Activated naive CD8-positive, alpha-beta T cell treated with anti-CD3 and anti-CD28 coated beads, Interleukin-2, amount 10 ng/mL, durations not matched to agents 7 days and 5 days (primary cell): ENCODE measurements at places on chromosomes 12 and 14. TPM values are rescaled to one million over a fixed set of nuclear protein-coding genes. Genes with fewer than 3 reads are reported as not detected.

DNA sequence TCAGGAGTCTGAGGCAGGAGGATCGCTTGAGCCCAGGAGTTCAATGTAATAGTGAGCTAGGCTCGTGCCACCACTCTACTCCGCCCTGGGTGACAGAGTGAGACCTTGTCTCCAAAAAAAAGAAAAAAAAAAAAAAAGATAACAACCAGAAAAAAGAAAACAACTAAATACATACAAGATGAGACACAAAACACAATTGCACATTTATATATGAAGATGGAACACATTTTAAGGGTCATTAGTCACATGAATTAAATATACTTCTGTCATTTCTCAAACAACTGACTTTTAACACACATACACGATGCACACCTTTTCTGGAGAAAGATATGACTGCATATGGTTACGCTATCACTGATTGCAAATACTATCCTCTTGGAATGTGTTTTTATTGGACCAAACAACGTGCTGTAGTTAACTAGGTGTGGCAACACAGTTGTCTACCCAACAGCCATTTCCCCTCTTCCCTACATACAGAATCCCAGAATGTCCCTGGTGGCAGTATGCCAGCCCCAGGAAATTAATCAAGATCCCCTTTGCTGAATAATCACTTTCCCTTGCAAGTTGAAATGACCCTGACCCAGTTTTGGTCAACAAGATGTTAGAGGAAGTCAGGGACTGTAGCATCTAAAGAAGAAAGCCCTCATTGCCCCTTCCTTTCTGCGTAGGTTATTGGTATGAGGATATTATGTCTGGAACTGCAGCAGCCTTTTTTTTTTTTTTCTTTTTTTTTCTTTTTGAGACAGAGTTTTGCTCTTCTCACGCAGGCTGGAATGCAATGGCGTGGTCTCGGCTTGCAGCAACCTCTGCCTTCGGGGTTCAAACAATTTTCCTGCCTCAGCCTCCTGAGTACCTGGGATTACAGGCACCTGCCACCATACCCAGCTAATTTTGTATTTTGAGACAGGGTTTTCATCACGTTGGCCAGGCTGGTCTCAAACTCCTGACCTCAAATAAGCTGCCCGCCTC, 5.6 kb upstream of the MYL6B start:
- no peak for DNase-seq

Gene KCNK13
- total RNA-seq: 0.19 TPM

Gene TTC6
- not detected for total RNA-seq

GRCh38 chr14:50015716-50016115, 100.7 kb downstream of the VCPKMT start:
- no peak for DNase-seq

DNA sequence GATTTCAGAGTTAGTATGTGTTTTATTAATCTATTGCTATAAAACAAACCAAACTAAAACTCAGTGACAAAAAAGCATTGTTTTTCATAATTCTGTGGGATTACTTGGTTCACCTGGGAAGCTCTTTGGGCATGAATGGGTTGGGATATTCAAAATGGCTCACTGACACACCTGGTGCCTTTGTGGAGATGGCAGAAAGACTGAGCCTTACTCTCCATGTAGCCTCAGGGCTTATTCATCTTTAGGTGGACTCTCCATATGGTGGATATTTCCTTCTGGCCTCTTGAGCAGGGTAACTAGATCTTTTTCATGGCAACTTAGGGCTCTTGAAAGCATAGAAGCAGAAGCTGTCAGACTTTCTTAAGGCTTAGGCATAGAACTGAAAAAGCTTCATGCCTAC, 1102.8 kb upstream of the SEL1L start:
- DNase-seq: no peak

Gene TCTN2
- 3.8 TPM for total RNA-seq

DNA sequence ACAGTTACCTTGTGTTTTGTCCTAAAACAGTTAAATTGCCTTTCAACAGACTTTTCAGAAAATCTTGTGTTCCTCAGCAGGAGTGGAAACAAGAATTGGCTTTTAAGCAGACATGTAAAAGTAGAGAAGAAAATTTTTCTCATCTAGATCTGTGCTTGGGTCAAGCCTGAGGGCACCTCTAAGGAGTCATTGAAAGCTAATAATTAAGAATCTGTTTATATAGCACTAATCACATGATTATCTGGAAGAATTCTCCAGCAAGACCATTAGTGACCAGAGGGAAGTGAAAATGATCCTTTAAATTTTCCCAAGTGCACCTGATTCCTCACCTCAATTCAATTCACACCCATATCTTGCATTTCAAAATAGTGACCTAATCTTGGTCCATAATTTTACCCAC, 295.0 kb downstream of the DIO2 start:
- DNase-seq: no peak

- no peak for DNase-seq
Measured at GRCh38 chr14:102565331-102565887, 27.0 kb upstream of the RCOR1 start.

Gene MYH6
- total RNA-seq: not detected

Gene HSPB8
- total RNA-seq: not detected

DNA sequence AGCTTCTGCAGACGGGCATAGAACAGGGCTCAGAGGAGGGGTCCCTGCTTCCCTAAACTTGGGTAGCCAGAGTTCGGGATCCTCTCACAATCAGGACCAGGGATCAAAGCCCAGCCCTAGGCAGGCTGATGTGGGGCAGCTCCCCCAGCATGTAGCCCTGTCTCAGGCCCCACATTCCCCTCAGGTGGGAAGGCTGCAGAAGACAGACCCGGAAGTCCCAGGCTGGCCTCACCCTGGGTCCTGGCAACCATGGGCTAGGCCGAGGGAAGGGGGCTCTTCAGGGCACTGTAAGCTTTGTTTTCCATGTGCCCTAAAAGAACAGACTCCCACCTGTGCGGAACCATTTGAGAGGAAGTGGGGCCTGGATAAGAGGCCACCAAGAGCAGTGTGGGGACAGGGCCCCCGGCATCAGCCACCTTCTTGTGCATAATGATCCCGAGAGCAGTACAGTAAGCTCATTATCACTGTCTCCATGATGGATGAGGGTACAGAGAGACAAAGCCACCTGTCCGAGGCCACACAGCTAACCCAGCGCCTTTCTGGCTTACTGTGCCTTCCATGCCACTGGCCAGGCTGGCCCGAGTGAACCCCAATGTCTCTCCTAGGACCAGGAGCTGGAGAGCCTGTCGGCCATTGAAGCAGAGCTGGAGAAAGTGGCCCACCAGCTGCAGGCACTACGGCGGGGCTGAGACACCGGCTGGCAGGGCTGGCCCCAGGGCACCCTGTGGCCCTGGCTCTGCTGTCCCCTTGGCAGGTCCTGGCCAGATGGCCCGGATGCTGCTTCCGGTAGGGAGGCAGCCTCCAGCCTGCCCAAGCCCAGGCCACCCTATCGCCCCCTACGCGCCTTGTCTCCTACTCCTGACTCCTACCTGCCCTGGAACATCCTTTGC, 11.5 kb downstream of the CHGA start:
- DNase-seq: no peak

- no peak for DNase-seq
Measured at GRCh38 chr12:130137040-130138018, 24.9 kb upstream of the FZD10 start.

DNA sequence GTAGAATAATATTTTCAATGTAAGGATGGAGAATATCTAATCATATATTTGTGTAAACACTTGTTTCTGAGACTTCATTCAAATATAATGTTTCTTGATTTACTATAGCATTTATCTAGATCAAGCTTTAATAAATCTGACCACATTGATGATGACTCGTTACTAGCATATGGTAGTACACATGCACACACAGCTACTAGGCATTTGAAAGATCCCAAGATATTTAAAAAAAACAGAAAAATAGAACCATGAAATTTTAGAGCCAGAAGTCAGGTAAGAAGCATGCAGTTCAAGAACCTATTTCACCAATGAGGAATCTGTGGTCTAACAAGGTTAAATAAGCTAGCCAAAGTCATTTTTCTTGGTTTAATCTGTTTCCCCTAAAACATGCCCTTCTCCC, 32.0 kb downstream of the DCP1B start:
- no peak for DNase-seq

Gene THTPA
- total RNA-seq: 14.2 TPM

- no peak for DNase-seq
Measured at GRCh38 chr12:91023326-91024004, 18.7 kb upstream of the EPYC start.

DNA sequence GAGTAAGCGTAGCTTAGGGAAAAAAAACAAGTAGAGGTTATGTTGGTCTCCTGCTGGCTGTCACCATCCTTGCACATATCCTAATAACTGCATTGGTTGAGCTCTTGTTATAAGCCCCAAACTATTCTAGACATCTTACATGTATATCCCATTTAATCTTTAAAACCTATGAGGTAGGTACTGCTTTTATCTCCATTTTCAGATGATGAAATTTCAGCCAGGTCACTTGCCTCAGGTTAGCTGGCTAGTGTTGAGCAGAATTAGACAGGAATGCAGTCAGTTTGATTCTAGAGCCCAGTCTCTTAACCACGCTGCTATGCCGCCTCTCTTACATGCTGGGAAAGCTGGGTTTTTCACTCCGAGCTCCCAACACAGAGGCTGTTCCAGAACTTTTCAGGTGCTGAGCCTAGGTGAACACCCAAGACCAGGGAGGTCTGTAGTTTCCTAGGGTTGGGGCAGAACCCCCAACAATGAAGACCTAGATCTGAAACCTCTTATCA, 269.9 kb upstream of the RGS6 start:
- DNase-seq: no peak

GRCh38 chr12:127162307-127162706, 1104.7 kb upstream of the TMEM132C start:
- DNase-seq: no peak

- no peak for DNase-seq
Measured at GRCh38 chr14:77023001-77023996, 5.2 kb downstream of the IRF2BPL start.

Gene RHOJ
- total RNA-seq: not detected

Gene RFC5
- 44.9 TPM for total RNA-seq

DNA sequence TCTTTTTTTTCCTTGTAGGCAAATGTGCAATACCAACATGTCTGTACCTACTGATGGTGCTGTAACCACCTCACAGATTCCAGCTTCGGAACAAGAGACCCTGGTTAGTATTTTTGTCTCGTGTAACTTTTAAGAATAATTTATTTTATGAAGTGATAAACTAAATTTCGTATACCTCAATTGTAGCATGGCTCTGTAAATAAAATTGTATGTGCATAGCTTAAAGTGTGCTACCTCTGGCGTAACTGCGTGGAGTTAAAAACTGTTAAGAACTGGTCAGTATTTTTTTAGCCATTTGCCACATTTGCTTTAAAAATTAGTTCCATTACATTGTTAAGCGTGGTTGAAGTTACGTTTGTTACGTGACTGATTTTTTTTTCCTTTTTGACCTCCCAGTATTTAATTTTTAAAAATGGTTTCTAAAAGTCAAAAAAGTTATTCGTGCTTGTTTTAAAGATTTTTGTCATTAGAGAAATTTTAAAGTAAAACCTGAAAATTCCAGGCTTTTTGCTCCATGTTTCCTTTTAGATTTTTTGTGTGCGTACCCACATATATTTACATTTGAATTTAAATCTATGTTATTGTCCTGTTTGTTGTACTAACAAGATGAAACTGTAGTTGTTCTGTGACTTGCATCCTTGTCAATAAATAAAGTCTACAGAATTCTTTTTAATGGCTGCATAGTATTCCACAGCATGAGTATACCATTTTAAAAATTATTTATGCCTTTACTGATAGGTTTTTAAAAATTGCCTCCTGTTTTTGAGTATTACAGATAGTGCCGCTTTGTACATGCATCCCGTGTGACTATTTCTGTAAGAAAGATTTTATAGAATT, 1.4 kb downstream of the MDM2 start:
- no peak for DNase-seq

DNA sequence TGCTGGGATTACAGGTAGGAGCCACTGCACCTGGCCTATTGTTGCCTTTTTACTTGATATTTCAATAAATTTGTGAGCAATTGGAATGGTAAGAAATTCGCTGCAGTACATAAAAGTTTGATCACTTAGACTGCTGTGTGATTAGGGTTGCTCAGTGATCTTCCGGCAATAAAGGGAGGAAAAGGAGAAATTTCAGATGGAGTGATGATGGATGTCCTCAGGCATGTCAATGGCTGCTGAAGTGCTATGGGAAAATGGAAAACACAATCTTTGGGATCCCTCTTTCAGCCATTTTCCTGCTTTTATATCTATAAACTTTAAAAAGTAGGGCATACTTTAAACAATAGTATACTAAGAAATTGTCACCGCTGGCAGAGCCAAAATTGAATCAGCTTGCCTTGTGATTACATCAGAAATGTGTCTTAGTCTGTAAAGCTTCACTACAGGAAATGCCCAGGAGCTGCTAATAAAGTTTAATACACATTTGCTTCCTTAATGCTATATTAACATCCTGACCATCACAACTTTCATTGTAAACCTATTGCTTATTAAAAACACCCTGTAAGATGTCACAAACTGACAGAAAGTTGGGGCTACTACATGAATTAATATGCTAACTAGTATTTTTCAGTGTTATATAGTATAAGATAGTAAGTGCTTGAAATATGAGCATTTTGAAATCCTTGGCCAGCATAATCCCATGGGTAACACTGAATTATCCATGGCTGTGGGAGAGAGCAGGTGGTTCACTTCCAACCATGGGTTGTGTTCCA, 13.7 kb upstream of the FBXL14 start:
- DNase-seq: no peak

GRCh38 chr14:81480741-81481140, 52.9 kb downstream of the SEL1L start:
- no peak for DNase-seq

Gene MANSC4
- total RNA-seq: not detected

Gene KLRC1
- total RNA-seq: 12.1 TPM

DNA sequence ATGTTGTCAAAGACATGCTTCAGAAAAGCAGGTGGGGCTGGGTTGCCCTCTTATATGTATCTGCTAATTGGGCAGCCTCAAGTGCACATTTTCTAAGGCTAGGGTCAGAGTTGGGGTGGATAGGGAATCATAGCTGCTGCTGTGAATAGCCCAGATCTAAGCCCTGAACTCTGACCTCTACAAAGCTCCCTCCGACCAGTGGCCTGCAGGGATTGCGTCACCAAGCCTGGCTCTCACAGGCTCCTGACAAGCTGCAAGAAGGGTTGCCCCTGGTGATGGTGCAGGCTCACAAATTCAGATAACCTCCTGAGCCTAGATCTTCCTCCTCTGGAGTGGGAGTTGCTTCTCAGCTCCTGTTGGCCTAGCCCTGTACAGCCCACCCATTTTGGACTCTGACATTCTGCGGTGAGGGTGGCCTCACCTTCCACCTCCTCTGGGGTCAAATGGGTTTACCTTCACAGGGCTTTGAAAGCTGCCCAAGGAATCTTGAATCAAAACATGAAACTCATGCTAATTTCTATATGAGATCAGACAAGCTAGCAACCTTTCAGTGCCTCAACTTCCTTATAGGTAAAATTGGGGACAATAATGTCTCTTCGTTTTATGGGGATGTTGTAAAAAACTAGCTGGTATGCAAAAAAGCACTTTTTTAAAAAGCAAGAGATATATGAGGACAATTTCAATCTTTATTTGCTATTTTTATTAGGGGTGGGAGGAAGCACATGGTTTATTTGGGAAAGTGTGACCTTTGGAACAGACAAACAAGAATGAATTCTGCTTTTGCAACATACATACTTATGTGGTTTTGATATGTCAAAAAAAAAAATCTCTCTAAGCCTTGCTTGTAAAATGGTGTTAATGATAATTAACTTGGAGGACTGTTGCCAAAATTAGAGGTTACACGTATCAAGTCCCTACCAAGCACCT, 4.9 kb upstream of the SUSD6 start:
- no peak for DNase-seq
